ENCODE measurements at places on chromosomes 16 and 17. TPM values are rescaled to one million over a fixed set of nuclear protein-coding genes. Genes with fewer than 3 reads are reported as not detected.

The ITGAD gene
- not detected for total RNA-seq

The FOXL1 gene
- 0.12 TPM for total RNA-seq

The KRTAP17-1 gene
- not detected for total RNA-seq

- H3K4me3 ChIP-seq: no peak overlapping the region
- no peaks in the 10 kb centered on the region for H3K36me3 ChIP-seq
- no peak for DNase-seq
- no peaks in the 10 kb centered on the region for H3K27me3 ChIP-seq
- H3K27ac ChIP-seq: no peak overlapping the region
These were observed 48.6 kb upstream of the ZNF469 start for GRCh38 chr16:88333848-88334777.

DNA sequence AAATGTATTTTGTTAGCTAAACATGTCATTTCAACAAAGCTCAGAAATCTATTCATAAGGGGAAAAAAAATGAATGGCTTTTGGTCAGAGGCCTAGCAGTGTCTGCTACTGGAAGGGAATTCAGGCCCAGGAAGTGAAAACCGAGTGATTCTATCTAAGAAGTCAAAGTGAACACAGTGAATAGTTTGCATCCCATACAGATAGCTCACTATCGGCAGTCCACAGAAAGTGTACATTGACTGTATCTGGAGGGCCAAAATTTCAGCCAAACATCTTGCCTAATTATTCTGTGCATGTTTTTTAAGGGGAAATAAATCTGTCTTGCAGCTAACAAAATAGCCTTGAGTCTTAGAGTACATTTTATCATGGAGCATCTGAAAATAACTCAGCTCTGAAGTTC is 214.4 kb upstream of the CACNG5 start:
- H3K4me3 ChIP-seq: no peak overlapping the region
- H3K27ac ChIP-seq: no peak overlapping the region
- H3K4me1 ChIP-seq: no peaks in the 10 kb centered on the region
- no peak for DNase-seq

DNA sequence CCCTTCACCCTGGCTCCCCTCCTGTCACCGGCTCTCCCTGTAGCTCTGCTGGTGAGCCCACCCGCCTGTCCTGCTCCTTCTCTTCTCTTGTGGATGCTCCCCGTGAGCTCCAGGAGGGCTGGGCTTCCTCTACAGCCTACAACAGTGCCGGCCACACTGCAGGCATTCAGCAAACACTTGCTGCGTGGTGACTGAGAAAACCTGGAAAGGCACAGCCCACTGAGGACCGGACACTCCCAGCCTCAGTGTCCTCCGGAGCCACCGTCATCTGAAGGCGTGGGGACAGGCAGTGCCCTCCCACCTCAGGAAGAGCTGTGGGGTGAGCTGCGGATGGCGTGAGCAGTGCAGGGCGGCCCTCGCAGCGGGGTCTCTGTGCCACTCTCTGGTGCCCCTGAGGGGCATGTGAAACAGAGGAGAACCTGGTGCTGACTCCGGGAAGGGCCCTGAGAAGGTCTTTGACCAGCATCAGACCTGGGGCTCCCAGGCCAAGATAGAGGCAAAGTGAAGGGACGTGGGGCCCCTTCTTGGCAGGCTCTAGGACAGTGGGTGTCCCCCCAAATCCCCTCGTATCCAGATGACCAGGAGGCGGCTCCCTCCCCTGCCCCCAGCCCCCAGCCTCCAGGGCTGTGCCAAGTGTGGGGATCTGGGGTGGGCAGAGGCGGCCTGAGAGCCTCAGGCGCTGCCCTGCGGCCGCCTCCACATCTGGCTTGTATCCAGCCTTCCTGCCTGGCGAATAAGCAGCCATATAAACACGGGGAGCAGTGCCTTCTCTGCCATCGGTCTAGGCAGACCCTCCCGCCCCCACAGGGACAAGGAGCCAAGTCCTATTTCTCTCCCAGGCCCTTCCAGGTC is 44.0 kb upstream of the PABPN1L start:
- H3K27me3 ChIP-seq: no peaks in the 10 kb centered on the region
- H3K27ac ChIP-seq: no peak overlapping the region
- no peak overlapping the region for H3K4me3 ChIP-seq
- DNase-seq: no peak

DNA sequence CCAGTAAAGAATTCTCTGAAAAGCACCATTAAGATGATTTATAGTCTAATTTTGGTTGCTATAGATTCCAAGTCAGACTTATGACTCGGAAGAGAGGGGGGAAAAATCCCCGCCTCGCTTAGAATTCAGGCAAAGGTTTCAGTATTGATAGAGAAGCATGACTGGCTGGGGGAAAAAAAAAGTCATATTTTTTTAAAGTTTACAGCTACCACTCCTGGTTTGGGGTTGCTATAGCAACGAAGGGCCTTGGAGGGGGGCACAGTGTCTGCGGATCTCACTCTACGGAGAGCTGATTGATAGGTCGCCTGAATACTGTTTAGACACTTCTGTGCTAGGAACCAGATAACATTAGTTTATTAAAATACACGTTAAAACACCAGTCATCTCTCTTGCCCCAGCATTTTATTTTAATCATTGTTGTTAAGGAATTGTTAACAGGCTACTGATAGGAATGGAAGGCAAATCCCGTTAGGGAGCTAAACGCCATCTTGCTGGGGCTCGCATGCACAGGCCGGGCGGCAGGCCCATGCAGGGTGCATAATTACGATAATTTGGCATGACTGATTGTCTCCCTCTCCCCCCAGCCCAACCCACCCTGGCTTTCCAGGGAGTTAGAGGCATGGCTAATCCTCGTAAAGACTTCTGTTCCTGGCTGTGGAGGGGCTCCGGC is 380.0 kb upstream of the XYLT1 start:
- H3K4me1 ChIP-seq: no peaks in the 10 kb centered on the region
- peak; percentile 26 for DNase-seq
- no peak overlapping the region for H3K27ac ChIP-seq
- H3K4me3 ChIP-seq: no peak overlapping the region

- no peaks in the 10 kb centered on the region for H3K4me1 ChIP-seq
- H3K27me3 ChIP-seq: no peaks in the 10 kb centered on the region
- H3K27ac ChIP-seq: no peak overlapping the region
- no peak overlapping the region for H3K4me3 ChIP-seq
- no peaks in the 10 kb centered on the region for H3K36me3 ChIP-seq
These were observed 71.5 kb upstream of the RCVRN start for GRCh38 chr17:9976283-9977179.

DNA sequence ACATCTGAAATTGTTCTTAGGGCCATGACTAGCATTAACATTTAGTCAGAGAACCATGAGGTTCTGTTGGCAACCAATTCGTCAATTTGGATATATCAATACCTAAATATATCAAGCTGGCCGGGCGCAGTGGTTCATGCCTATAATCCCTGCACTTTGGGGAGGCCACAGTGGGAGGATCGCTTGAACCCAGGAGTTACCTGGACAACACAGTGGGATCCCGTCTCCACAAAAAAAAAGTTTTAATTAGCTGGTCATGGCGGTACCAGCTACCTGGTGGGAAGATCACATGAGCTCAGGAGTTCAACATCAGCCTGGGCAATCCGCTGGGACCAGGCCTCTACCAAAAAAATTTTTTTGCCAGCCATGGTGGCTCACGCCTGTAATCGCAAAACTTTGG is 8.4 kb downstream of the YWHAE start:
- peaks cover 58% of the 10 kb centered on the region for H3K4me1 ChIP-seq
- H3K27me3 ChIP-seq: no peaks in the 10 kb centered on the region
- DNase-seq: no peak
- H3K36me3 ChIP-seq: peaks cover 3% of the 10 kb centered on the region
- H3K27ac ChIP-seq: no peak overlapping the region

- no peaks in the 10 kb centered on the region for H3K4me1 ChIP-seq
- H3K27me3 ChIP-seq: no peaks in the 10 kb centered on the region
- no peak for DNase-seq
These were observed 72.8 kb upstream of the ZNF750 start for GRCh38 chr17:82912484-82913089.

DNA sequence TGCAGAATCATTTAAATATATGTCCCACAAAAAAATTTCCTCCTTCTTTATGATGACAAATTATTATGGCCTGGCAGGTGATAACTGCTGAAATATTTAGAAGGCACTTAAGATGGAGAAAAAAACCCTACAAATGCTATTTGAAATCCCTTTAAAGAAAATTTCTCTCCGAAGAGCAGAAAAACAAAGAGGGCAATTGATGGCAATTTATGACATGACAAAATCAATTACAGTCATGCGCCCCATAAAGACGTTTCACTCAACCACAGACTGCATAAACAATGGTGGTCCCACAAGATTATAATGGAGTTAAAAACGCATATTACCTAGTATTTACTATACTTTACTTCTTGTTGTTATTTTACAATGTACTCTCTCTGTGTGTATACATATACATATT is 25.2 kb upstream of the KIF2B start:
- no peaks in the 10 kb centered on the region for H3K36me3 ChIP-seq
- no peaks in the 10 kb centered on the region for H3K27me3 ChIP-seq
- no peaks in the 10 kb centered on the region for H3K4me1 ChIP-seq
- no peak overlapping the region for H3K27ac ChIP-seq

- no peaks in the 10 kb centered on the region for H3K36me3 ChIP-seq
- DNase-seq: peak; percentile 78
- no peak overlapping the region for H3K4me3 ChIP-seq
- H3K4me1 ChIP-seq: no peaks in the 10 kb centered on the region
- H3K27ac ChIP-seq: no peak overlapping the region
These were observed 58.3 kb downstream of the SPACA3 start for GRCh38 chr17:33049781-33050414.

- DNase-seq: no peak
- H3K27me3 ChIP-seq: no peaks in the 10 kb centered on the region
- H3K36me3 ChIP-seq: no peaks in the 10 kb centered on the region
- H3K27ac ChIP-seq: no peak overlapping the region
- H3K4me3 ChIP-seq: no peak overlapping the region
These were observed 70.7 kb downstream of the TEX14 start for GRCh38 chr17:58621174-58621573.

DNA sequence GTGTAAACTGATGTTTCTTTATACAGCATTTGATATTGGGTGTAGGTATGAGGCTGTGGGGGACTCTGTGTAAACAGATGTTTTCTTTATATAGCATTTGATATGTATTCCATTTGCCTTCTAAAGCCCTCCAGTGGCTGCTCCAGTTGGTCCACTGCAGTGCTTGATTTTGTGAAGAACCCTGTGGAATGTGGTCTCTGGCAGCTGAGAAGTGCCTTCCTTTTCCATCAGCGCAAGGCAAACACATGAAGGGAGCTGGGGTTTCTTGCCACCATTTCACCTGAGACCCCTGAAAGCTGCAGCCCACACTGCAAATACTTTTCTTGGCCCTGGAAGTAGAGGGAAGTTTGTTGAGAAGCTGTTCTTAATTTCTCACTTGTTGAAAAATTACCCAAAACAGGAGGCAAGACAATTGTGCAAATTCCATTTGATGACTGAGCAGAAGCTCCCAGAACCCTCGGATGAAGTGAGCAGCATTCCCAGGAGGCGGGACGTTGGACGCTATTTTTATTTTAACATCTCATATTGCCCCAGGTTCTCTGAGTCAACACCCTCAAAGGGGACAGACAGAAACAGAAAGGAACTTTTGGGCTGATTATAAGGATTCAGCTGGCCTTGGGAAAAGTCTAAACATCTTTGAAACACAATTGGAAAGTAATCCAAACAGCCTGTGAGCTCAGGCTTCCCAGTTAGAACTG is 158.5 kb upstream of the RPH3AL start:
- no peaks in the 10 kb centered on the region for H3K27me3 ChIP-seq
- no peak overlapping the region for H3K27ac ChIP-seq
- H3K36me3 ChIP-seq: no peaks in the 10 kb centered on the region
- H3K4me1 ChIP-seq: 0 out of 2 replicates have a peak, but pooled peaks cover 5% of the 10 kb centered on the region
- no peak overlapping the region for H3K4me3 ChIP-seq
- DNase-seq: no peak

DNA sequence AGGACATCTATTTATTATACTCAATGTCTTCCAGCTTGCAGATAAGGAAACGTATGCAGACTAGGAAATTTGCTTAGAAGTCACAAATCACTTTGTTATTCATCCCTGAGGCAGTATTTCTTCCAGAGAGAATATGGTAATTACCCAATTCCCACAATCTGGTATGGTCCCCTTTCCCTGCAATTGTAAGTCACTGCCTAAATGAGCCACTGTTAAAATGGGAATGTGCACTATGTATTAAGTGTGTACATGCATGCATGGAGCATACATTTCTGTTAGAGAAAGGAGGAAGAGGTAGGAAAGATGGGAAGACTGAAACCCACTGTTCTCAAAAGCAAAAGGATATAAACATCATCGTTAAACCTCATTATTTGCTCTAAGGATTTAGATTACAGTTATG is 10.0 kb downstream of the NUFIP2 start:
- peak overlapping the region; percentile 28 for H3K27ac ChIP-seq
- peak overlapping the region; percentile 22 for H3K4me3 ChIP-seq
- no peaks in the 10 kb centered on the region for H3K27me3 ChIP-seq
- peaks cover 15% of the 10 kb centered on the region for H3K4me1 ChIP-seq
- H3K36me3 ChIP-seq: peaks cover 38% of the 10 kb centered on the region
- DNase-seq: no peak

DNA sequence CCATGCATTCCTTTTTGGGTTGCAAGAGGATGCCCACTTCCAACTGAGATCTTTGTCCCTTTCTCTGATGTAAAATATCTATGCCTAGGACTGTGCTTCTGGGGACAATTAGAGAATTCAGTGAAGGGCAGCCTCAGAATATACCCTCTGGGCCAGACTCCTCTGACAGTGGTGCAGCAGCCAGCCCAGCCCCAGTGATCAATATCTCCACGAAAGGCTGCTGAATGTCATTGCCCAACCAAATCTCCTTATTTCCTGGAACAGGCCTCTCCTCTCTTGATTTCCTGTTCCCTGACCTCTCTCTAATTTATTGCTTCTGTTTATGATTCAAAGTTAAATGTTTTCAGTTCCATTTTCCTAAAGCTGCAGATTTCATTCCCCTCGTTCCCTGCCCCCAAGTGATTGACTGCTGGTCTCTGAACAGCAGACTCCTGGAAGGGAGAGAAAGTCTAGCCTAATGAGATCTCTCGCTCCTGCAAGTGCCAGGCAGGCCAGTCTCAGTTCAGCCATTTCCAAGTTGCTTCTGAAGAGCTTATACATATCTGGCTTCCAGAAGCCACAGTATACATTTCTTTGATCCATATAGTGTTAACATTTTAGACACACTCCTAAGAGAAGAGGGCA is 104.4 kb upstream of the SALL1 start:
- no peaks in the 10 kb centered on the region for H3K36me3 ChIP-seq
- H3K4me3 ChIP-seq: no peak overlapping the region
- DNase-seq: no peak

GRCh38 chr17:52470553-52470952 is 312.0 kb upstream of the CA10 start:
- no peak overlapping the region for H3K4me3 ChIP-seq
- no peaks in the 10 kb centered on the region for H3K4me1 ChIP-seq
- no peaks in the 10 kb centered on the region for H3K27me3 ChIP-seq
- DNase-seq: peak; percentile 6
- no peaks in the 10 kb centered on the region for H3K36me3 ChIP-seq

DNA sequence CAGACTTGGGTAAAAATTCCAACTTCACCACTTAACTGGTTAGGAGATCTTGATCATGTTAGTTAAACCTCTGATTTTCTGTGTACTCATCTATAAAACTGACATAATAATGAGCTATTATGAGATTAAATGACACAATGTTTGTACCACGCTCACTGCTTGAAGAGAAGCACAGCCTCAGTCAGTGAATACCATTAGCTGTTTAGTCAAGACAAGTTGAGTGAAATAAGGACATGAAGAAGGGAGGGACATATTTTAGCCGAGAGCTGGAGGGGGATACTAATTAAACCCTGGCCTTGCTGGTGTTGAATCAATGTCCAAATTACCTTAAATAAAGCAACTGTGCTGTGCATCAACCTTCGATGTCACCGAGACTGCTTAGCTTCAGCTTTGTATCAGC is 105.1 kb upstream of the TOX3 start:
- DNase-seq: no peak
- H3K4me3 ChIP-seq: no peak overlapping the region
- H3K36me3 ChIP-seq: no peaks in the 10 kb centered on the region
- H3K4me1 ChIP-seq: peaks cover 10% of the 10 kb centered on the region
